NCI-H1436 (cell line): ENCODE measurements at places on chromosomes 12 and 14.

GRCh38 chr12:28539691-28540323 lies 349.6 kb downstream of the CCDC91 start:
- DNase-seq = no peak

DNA sequence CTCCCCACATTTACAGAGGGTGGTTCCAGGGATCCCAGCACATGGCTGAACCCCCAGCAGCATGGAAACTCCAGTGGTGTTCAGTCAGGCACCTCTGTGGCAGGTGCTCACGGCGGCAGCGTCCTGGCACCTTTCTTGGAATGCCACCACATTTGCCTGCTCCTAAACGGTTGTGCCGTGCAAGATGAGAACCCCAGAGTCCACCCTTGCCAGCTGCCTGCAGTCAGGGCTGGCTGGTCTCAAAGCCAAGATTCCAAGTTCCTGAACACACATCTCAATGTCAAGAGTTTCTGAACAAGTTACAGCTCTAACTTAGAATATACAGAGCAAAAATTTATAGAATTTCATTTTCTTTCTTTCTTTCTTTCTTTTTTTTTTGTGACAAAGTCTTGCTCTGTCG lies 38.7 kb downstream of the DDX51 start:
- DNase-seq = no peak

GRCh38 chr12:64180951-64181350 lies 41.1 kb downstream of the KICS2 start:
- no peak for DNase-seq

DNA sequence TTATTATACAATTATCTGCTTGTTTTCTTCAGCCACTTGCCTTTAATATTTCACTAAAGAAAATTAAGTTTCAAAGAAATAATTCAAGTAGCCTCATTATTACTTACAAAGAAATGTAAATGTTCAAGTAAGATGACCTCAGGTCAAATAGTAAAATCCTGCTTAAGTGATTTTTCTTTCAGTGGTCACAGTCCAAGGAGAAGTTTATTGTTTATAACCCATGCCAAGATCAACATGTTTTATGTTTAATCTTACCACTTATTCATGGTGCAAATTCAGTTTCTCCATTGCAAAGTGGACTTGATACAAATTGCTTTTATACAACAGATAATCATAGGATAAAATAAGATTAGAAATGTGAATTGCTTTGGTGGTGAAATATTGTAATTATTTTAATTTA lies 370.2 kb upstream of the FLRT2 start:
- DNase-seq = no peak

- no peak for DNase-seq
Observed at GRCh38 chr14:87109271-87109670, 883.7 kb downstream of the GALC start.

DNA sequence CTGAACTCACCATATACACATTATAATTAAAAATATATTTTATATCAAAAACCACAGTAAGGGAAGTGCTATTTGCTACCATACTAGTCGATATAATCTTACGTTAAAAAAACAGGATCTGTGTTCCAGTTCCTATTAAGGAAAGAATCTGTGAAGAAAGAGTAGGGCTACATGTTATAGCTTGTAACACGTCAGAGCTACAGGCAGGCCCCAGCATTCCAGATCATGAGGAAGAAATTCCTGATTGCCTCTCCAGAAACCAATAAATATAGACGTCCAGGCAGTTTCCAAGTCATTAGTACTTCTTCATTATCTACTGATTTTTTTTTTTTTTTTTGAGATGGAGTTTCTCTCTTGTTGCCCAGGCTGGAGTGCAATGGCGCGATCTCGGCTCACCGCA lies 20.6 kb downstream of the SGPP1 start:
- no peak for DNase-seq

DNA sequence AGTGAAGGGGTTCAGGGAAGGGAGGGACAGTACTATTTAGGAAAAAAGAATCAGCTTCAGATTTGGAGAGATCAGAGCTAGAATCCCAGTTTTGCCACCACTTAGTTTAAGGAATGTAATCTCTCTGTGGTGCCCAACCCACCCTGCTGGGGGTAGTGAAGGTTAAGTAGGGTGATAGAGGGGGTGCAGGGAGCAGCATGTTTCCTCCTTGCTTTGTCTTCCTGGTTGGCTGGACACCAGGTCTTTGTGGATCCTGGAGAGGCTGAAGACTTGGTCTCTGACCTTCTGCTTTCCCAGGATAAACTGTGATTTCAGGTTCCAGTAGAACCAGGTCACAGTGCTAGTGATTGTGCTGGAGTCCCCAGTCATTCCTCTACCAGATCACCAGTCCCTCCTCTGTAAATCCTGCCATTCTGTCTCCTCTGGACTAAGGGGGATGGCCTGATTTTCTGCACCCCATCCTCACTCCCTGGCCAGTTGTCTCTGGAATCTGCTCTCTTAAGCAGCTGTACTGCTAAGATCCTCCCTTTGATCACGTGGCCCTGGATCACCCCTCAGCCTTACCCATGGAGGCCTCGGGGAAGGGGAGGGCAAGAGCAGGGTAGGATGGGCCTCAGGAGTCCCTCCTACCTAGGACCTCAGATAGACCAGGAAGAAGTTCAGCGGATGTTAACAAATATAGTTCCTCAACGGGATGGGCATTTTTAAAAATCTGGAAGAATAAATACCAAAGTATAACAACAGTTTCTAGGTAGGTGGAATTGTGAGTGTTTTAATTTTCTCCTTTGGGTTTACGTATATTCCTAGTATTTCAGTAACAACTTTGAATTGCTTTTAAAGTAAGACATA lies 3.1 kb downstream of the MAP3K12 start:
- DNase-seq = no peak

GRCh38 chr12:92602930-92603623 lies 99.7 kb upstream of the PLEKHG7 start:
- DNase-seq = no peak

GRCh38 chr12:11713202-11713601 lies 63.7 kb downstream of the ETV6 start:
- no peak for DNase-seq

DNA sequence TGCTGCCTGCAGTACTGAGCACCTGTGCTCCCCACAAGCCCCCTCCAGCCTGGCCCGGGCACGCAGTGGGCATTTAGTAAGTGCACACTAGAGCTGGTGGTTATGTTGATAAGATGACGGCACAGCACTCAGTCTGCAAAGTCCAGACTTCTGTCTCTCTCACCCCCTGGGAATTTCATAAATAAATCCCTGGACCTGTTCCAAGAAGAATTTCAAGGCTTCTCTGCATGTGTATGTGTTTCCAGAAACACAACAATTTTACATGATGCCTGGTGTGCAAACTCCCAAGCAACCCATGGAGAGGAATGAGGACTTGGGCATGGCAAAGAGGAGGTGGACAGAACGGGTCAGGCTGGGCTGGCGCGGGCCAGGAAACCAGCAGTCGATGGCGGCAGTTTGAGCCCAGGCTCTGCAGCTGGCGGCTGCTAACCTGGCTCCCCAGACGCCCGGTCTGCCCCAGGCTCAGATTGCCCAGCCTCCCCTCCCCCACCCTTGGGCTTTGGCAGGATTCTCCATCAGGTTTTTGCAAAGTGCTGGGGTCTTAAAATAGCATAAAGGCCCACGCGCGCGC lies 10.4 kb upstream of the ACVR1B start:
- DNase-seq = peak; percentile 44

GRCh38 chr12:3315201-3315661 lies 175.8 kb upstream of the PRMT8 start:
- DNase-seq = no peak

DNA sequence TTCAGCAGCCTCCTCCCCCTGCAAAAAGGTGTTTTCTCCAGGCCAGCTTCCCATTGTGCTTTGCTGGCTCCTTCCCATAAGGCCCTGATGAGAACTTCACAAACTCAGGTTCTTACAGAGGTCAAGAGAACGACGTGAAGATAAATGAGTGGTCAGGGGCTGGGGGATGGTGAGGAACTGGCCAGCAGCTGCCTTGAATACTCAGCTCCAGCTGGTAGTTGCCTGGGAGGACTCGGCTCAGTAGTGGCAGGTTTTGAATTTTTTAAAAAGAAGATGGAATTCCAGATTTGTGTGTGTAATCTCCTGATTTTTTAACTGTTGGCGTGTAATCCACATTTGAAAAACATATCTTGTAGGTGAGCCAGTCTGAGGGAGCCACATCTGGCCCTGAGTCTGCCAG lies 5.9 kb downstream of the DDX55 start:
- no peak for DNase-seq

DNA sequence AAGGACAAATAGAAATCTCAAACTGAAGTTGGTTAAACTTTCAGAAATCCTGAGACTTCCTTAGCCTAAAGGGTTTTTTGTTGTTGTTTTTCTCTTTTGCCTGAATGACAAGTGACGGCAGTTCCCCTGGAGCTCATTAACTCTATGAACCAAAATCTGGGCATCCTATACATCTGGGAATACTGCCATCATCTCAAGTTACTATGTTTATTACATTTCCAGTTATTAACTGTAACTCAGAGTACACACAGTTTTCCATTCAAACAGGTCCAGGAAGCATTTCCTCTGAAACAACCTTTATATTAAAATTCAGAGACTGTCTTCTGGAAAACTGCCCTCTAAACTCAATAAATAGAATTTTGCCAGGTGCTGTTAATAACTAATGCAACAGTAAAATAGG lies 55.6 kb upstream of the CDKL1 start:
- DNase-seq = no peak

DNA sequence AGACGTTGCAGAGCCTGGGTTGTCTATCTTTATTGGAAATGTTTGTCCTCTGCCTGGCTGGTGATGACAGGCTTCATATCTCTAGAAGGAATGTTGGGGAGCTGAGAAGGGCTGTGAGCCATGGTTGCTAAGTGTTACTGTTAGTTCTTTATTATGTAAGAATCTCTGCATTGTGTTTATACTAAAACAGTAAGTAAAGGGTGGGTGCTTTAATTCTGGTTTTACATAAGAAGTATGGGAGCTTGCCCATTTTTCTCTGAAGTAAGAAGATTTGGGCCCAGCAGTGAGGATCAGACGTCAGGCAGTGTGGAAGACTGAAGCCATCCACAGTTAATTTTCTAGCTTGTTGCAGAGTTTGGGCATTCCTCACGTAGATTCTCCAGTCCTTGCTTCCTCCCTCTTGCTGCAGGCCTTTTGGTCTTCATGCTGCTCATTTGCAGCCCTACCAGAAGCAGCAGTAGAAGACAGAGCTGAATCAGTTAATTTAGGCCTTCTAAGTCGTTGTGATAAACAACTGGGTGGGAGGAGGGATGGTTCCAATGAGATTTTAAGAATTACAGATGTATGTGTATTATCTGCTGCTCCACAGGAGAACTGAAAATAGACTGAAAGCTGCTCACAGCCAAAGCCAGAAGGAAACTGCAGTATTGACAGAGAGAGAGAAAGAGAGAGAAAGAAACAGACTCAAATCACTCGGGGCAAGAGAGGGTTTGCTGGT lies 21.4 kb downstream of the WNT5B start:
- no peak for DNase-seq

- no peak for DNase-seq
Observed at GRCh38 chr14:75769047-75769685, 108.1 kb downstream of the TTLL5 start.
